NCI-H1417 (cell line): ENCODE measurements at places on chromosomes 3 and 15.

GRCh38 chr15:85693277-85693676, 101.4 kb downstream of the KLHL25 start:
- DNase-seq = no peak

DNA sequence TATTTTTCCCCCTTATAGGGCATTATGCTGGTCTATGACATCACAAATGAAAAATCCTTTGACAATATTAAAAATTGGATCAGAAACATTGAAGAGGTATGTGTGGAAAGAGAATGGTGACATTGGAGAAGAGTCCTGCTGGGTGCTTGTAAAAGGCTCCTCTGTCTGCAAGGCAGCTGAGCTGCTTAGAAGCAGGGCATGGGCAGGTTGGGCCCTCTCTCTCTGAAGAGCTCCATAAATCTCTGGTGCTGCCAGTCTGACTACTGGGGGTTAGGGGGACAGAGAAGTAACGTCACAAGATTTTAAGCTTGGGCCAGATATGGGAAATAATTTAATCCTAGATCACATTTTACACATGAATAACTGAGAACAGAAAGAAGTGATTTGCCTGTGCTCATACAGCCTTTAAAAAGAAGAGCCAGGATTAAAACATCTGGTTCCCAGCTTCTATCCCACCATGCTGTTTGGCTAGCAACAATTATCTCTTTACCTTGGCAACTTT, 21.9 kb upstream of the APH1B start:
- no peak for DNase-seq

- DNase-seq = no peak
Measured at GRCh38 chr15:29682781-29683180, 139.5 kb downstream of the TJP1 start.

GRCh38 chr3:122030381-122031122, 8.5 kb upstream of the ILDR1 start:
- DNase-seq = no peak
